SJCRH30 (cell line): ENCODE measurements at places on chromosomes 12 and 14. TPM values are rescaled to one million over a fixed set of nuclear protein-coding genes. Genes with fewer than 3 reads are reported as not detected.

- no peak overlapping the region for H3K4me3 ChIP-seq
- DNase-seq, result no peak
- H3K27me3 ChIP-seq, result no peaks in the 10 kb centered on the region
- no peak overlapping the region for H3K27ac ChIP-seq
- no peaks in the 10 kb centered on the region for H3K36me3 ChIP-seq
These were observed 54.2 kb downstream of the RCOR1 start for GRCh38 chr14:102646615-102647014.

CDKL1 gene
- 4.5 and 6.1 TPM in 2 replicates for total RNA-seq

MBD6 gene
- 60.0 and 60.1 TPM in 2 replicates for total RNA-seq

TCL1B gene
- total RNA-seq, result not detected in 2 replicates

CACNA1C gene
- not detected in 2 replicates for total RNA-seq

PRICKLE1 gene
- 1.4 and 1.8 TPM in 2 replicates for total RNA-seq

DNA sequence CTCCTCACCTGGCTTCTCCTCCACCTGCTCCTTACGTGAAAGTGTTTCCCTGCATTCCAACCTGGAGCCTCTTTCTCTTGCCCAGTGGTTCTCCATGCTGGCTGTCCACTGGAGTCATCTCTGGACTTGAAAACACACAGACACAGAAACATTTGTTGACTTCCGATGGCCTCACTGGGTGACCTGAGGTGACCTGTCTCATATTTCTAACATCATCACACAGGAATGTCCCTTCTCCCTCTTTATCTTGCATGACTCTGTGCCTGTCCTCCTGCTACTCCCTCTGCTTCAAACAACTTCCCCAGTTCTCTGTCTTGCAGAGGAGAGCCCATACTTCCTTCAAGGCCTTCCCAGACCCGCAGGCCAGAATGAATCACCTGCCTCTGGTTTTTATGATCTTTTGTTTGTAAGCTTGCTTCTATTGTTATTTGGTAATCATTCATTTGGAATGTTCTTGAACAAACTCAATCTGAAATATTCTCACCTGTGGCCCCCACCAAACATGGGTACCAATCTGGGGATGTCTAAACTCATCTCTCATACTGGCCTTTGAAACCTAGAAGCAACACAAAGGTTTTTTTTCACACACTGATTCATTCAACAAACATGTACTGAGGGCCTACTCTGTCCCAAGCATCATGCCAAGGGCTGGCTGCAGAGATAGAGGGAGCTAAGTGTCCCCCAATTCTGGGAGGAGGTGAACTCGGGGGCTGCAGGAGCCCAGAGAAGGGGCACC, 9.7 kb upstream of the RIN3 start:
- H3K27ac ChIP-seq, result peak overlapping the region; percentile 28; the same call in 1 of the 2 replicates
- no peaks in the 10 kb centered on the region for H3K27me3 ChIP-seq
- H3K36me3 ChIP-seq, result no peaks in the 10 kb centered on the region

DNA sequence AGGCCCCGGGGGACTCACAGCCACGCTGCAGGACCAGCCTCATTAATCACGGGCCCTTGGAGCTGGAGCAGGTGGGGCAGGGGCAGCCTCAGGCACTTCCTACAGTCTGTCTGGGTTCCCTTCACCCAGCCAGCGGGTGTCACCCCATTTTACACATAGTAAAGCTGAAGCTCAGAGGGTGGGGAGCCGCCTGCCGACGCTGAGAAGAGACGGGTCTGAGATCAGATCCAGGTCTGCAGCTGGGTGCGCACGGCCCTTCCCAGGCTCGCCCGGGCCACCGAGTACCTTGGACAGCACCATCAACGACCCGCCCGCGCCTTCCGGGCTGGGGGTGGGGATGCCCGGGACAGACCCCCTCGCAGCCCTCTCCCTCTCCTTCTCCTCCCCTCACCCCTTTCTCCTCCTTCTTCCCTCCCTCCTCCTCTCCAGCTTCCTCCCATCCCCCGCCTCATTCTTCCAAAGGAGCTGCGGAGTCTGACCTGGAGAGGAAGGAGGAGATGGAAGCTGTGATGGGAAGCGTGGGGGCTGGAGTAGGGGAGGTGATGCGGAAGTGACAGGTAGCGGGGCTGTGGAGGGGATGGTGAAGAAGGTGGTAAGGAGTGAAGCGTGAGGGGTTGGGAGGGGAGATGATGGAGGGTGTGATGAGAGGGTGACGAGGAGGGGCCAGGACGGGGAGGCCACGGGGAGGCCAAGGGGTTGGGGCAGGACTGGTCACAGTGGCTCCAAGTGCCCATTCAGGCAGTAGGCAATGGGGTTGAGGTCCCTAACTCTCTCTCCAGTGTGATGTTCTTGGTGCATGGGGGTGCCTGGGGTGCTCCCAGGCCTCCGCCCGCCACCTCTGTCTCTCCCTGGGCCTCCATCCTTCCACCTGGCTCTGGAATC, 8.8 kb downstream of the DTX1 start:
- peaks cover 6% of the 10 kb centered on the region; the same call in 1 of the 2 replicates for H3K27me3 ChIP-seq
- H3K36me3 ChIP-seq, result no peaks in the 10 kb centered on the region
- H3K27ac ChIP-seq, result no peak overlapping the region
- H3K4me3 ChIP-seq, result no peak overlapping the region
- peak; percentile 16 for DNase-seq
- no peaks in the 10 kb centered on the region for H3K4me1 ChIP-seq

DNA sequence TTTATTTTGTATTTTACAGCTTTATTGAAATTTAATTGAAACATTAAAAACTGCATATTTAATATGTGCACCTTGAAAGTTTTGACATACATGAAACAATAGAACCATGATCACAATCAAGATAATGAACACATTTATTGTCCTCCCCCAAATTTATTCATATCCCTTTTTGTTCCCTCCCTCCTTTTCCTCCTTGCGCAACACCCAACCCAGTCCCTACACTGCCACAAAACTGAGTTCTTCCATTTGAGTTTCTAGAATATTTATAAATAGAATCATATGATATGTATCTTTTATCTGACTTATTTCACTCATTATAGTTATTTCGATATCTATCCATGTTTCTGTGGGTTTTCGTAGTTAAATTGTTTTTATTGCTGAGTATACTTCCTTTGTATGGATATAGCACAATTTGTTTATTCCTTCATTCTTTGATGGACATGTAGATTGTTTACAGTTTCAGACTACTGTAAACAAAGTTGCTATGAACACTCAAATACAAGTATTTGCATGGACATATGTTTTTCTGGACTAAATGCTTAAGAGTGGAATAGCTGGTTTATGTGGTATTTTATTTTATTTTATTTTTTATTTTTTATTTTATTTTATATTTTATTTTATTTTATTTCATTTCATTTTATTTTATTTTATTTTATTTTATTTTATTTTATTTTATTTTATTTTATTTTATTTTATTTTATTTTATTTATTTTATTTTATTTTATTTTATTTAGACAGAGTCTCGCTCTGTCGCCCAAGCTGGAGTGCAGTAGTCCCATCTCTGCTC, 359.1 kb downstream of the SLC6A15 start:
- no peaks in the 10 kb centered on the region for H3K4me1 ChIP-seq
- no peak overlapping the region for H3K4me3 ChIP-seq
- no peaks in the 10 kb centered on the region for H3K36me3 ChIP-seq
- no peak for DNase-seq
- H3K27ac ChIP-seq, result no peak overlapping the region

- H3K36me3 ChIP-seq, result no peaks in the 10 kb centered on the region
- H3K27me3 ChIP-seq, result no peaks in the 10 kb centered on the region
- H3K27ac ChIP-seq, result no peak overlapping the region
- peaks cover 9% of the 10 kb centered on the region for H3K4me1 ChIP-seq
- no peak for DNase-seq
These were observed 130.5 kb downstream of the ACSS3 start for GRCh38 chr12:81208187-81208911.

DNA sequence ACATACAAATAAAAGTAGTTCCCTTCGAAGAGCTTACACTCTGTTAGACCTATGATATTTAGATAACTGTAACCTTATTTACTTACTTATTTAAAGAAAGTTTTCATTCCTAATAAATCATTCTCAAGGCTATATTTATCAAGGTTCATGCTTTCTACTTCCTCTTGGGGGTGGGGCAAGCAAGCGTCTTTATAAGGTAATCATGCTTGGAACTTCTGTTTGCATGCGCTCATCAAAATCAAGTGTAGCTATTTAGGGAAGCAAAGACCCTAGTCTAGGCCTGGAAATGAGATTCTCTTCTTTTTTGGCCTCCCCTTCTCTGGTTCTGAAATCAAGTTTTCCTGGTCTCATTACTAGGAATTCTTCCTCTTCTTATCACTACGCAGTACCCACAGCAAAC, 766 bp downstream of the RERG start:
- peaks cover 3% of the 10 kb centered on the region; the same call in 1 of the 2 replicates for H3K4me1 ChIP-seq
- DNase-seq, result no peak
- no peak overlapping the region for H3K4me3 ChIP-seq
- no peak overlapping the region for H3K27ac ChIP-seq
